ENCODE measurements at places on chromosomes 7 and 10. TPM values are rescaled to one million over a fixed set of nuclear protein-coding genes. Genes with fewer than 3 reads are reported as not detected.

DNA sequence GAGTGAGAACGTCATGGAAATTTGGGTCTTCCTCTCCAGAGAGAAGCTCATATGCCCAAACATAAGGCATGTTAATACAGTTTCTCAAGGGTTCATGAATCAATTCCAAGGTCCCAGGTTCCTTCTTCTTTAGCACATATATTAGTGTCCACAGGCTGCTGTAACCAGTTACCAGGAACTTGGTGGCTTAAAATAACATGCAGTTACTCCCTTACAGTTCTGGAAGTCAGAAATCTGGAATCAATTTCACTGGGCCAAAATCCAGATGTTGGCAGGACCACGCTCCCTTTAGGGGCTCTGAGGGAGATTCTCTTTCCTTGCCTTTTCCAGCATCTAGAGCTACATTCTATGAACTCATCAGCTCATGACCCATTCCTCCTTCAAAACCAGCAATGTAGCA is 64.8 kb downstream of the MRC1 start:
- H3K36me3 ChIP-seq, result no peaks in the 10 kb centered on the region
- H3K4me3 ChIP-seq, result no peak overlapping the region
- H3K27me3 ChIP-seq, result no peaks in the 10 kb centered on the region
- H3K27ac ChIP-seq, result no peak overlapping the region

DNA sequence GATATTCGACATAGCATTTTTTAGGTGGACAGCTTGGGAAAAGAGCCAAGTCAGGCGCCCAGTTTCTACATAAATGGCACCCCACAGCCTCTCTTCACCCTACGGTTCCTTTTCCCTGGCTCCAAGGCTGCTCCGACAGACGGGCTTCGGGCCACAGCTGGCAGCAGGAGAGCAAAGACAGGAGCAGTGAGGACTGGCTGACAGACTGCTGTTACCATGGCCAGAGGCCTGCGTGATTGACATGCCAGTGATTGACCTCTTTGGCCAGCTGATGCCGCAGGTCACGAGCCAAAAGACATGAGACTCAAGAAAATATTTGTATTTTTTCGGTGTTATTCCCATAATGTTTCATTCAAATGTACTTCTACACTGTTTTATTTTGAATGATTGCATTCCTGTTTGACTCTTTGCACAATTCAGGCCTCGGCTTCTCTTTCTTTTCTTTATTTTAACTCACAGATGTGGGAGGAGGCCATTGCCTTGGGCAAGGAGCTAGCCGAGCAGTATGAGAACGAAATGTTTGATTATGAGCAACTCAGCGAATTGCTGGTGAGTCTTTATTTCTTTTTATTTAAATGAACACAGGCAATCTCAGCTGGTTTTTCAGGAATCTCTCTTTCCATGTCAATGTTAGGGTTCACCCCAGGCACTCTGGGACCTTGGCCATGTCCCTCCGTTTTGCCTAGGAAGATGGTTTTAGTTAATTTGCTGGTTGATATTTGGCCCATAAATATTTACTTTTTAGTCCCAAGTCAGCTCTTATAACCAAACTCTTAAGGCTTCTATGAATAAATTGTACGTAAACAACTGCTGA is 146.3 kb upstream of the NPS start:
- H3K27ac ChIP-seq, result no peak overlapping the region
- no peaks in the 10 kb centered on the region for H3K27me3 ChIP-seq
- no peak for DNase-seq
- H3K36me3 ChIP-seq, result no peaks in the 10 kb centered on the region
- no peak overlapping the region for H3K4me3 ChIP-seq

GRCh38 chr7:64307254-64308015 is 6.3 kb upstream of the ZNF736 start:
- DNase-seq, result peak; percentile 73
- H3K36me3 ChIP-seq, result no peaks in the 10 kb centered on the region
- H3K27me3 ChIP-seq, result no peaks in the 10 kb centered on the region
- H3K4me3 ChIP-seq, result peak overlapping the region; percentile 40
- H3K27ac ChIP-seq, result peak overlapping the region; percentile 85

GRCh38 chr7:112086496-112087254 is 119.5 kb downstream of the DOCK4 start:
- DNase-seq, result no peak
- peaks cover 14% of the 10 kb centered on the region for H3K4me1 ChIP-seq
- no peaks in the 10 kb centered on the region for H3K27me3 ChIP-seq
- no peak overlapping the region for H3K27ac ChIP-seq
- H3K4me3 ChIP-seq, result no peak overlapping the region

DNA sequence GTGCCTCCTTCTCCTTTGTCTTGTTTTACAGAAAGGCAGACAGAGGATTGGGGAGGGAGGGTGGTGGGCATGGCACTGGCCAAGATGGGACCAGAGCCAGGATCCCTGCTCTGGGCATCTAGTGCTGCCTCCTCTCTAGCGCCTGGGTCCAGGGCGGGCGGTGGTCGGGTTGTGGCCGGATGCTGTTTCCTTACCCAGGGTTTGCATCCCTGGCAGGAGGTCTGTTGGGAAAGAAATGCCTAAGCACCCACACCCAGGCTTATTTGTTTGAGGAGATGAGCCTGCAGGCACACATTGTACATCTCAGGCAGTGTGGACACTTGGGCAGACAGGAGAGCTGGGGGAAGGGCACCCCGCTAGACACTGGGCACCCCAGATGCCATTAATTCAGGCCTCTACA is 102.3 kb upstream of the PCBD1 start:
- DNase-seq, result no peak
- H3K4me3 ChIP-seq, result no peak overlapping the region
- H3K27me3 ChIP-seq, result no peaks in the 10 kb centered on the region

ZNF488 gene
- total RNA-seq, result 0.29 TPM

PIK3CG gene
- 1.3 TPM for total RNA-seq

PLXNA4 gene
- total RNA-seq, result 2.9 TPM

ZNF503 gene
- total RNA-seq, result 14.3 TPM

PTF1A gene
- total RNA-seq, result not detected
